ENCODE measurements at places on chromosomes 5 and 9.

- DNase-seq: no peak
Observed at GRCh38 chr5:38745836-38746732, 99.7 kb upstream of the OSMR start.

DNA sequence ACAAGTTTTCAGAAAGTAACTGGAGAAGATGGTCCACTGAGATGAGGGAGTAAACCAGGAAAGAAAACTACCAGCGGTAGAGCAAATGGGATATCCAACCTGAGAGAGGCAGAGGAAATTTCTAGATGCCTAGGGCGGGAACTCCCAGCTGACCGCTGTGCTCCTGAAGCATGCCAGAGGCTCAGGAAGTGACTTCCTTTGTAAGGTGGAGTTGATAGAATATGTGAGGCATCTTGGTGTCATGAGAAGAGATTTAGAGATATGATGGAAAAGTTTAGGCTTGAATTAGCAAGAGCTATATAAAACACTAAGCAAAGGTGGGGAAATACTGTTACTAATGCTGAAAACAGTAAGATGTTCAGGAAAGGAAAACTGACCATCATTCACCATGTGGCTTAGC, 124.1 kb downstream of the C9orf152 start:
- no peak for DNase-seq

DNA sequence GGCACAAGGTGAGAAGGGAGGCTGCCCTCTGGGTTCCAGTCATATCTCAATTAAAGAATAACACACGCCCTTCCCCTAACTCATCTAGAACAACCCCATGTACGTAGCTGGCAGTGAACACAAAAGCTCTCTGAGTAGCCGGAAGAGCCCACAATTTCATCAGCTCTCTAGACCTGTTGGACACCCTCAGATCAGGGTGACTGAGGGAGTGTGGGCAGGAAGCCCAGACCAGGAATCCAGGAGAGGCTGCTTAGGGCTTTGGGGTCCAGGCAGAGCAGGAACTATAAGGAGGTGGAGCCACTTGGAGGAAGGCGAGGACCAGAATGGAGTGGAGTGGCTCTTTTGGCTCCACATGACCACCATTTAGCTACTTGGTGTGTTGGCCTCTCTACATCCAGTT, 237.4 kb downstream of the NR3C1 start:
- no peak for DNase-seq

- DNase-seq: no peak
Observed at GRCh38 chr5:129171194-129171944, 76.8 kb downstream of the ISOC1 start.

Data from activated naive CD4-positive, alpha-beta T cell (primary cell).